ENCODE measurements at places on chromosomes 3 and 15. TPM values are rescaled to one million over a fixed set of nuclear protein-coding genes. Genes with fewer than 3 reads are reported as not detected.

PTX3 gene
- total RNA-seq: 1.1 TPM

CHRM5 gene
- total RNA-seq: not detected

ZNF860 gene
- total RNA-seq: 0.70 TPM

KBTBD13 gene
- total RNA-seq: 0.09 TPM

SNTN gene
- not detected for total RNA-seq

ALPK3 gene
- 15.3 TPM for total RNA-seq

GXYLT2 gene
- total RNA-seq: 12.5 TPM

SLC2A2 gene
- not detected for total RNA-seq

PML gene
- total RNA-seq: 52.2 TPM

COL6A5 gene
- not detected for total RNA-seq

IQCF5 gene
- not detected for total RNA-seq
